CD4-positive, alpha-beta T cell treated with Interleukin-17A for 4 hours (primary cell): ENCODE measurements at places on chromosomes 4 and X.

DNA sequence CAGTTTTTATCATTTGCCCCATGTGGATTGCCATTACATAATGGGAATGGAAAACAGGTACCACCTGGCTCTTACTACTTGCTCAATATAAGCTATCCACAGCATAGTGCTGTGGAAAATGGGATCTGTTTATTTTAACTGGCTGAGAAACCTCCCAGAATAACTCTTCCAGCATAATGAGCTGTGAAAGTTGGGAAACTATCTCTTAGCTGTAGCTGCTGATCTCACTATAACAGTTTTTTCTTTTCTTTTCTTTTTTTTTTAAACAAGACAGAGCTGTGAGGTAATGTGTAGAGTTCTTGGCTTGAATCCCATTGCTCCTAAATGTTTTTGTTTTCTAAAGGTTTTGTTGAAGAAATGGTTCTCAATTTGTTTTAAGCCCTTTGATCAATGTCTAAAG, 988.3 kb downstream of the PCDH19 start:
- DNase-seq: no peak

- no peak for DNase-seq
These were observed 52.2 kb downstream of the SMIM20 start for GRCh38 chr4:25966171-25966570.

DNA sequence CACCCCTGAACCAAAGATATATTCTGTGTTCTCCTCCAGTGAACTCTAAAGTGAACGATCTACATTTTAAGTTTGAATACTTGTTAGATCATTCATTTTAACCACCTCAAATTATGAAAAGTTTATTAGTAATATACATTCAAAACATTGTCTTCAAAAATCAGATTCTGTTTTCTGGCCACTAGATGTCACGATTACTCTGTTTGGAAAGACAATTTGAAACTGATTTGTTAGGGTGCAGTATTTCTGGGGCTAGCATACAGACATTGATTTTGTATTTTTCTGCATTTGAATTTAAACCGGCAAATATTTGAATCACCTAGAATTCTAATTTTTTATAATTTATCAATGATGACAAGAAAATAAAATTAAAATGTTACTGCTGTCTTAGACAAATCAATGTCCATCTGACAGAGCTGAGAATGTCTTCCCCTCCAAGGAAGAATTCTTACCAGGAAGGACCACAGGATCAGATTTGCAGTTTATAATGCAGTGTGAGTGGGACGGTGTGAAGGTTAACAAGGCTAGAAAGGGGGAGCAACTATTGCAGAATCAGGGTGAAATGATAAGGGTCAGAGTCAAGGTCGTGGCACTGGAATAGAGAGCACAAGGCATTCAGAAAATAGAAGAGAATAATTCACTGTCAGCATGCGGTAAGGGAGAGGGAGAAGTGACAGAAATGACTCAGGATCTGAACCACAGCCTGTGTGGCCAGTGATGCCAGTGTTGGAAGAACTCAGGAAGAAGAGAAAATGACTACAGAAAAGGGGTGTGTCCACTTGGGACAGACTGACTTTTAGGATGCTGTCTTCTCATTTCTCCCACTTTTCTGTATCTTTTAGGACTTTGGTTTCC, 91.6 kb downstream of the ANXA10 start:
- DNase-seq: no peak

DNA sequence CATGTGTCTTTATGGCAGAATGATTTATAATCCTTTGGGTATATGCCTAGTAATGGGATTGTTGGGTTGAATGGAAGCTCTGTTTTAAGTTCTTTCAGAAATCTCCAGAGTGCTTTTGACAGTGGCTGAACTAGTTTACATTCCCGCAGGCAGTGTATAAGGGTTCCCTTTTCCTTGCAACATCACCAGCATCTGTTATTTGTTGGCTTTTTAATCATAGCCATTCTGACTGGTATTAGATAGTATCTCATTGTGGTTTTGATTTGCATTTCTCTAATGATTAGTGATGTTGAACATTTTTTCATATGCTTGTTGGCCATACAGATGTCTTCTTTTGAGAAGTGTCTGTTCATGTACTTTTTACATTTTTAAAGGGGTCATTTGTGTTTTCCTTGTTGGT, 129.8 kb downstream of the TBCK start:
- DNase-seq: no peak

GRCh38 chr4:26782830-26783202, 77.8 kb upstream of the STIM2 start:
- DNase-seq: no peak

GRCh38 chr4:109166126-109166525, 136.3 kb downstream of the COL25A1 start:
- no peak for DNase-seq

DNA sequence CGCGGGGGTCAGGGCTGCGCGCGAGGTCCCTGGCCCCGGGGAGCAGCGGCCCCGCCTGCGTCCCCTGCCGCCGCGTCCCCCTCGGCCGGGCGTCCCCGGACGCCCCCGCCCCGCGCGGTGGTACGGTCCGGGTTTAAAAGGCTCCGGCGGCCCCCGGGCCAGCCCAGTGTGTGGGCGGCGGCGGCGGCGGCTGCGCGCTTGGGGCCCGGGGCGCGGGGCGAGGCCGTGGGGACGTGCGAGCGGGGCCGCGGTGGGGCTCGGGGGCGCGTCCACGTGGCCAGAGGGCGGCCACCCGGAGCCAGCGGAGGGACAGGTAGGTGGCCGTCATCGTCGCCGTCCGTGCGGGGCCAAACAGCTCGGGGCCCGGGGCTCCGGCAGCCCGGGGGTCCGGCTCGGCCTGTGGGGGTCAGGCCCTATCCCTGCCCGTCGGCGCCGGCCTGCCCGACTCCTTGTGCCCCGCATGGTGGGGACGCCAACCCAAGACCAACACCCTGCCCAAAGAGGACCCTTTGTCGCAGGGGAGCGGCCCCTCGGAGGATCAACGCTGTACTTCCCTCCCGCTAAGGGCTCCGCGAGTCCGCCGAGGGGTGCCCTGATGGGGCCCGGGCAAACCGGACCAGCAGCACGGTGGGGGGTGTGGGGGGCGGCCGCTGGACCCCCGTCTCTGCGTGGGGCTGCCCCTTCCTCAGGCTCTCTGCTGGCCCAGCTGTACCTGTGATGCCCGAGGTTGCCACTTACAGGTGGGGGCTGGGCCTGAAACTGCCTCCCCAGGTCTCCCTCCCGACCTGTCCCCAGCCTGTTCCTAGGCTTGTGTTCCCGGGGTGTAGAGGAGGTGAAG, at the start of gene PLXNA3:
TSS of gene PLXNA3 (plus strand) at position 166 of the 838 bp plus-strand sequence. CDS start 1,903 bp downstream, outside the sequence.
- DNase-seq: peak; percentile 76

DNA sequence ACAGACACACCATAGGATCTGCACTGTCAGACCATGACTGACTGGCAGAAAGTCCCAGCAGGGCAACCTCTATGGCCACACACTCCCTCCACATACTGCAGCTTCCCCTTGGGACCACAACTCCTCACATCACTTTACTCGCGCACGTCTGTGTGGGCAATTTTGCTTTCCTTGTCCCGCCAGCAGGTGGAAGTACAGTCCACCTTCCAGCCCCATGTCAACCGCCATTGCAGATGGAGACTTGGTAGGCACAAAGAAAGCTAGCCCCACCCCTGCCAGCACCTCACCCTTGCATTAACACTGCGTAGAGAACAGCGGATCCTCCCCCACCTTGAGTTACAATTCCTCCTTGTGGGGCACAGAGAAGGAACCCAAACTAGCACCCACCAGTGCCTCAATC, 74.4 kb upstream of the NAP1L2 start:
- no peak for DNase-seq

DNA sequence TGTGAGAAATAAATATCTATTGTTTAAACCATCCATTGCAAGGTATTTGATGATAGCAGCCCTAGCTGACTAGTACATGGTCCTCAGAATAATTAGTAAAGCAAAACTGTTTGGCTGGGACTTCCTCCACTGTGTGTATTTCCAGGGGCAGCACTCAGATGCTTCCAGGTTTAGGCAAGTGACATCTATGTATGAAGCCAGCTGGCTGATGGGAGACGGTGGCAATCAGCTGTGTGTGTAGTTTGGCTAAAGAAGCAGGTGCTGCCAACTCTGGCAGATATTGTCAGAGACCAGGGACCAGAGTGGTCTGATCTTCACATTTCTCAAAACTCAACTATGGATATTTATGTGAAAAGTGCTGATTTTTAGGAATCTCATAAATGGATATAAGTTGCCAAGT, 19.1 kb downstream of the HS3ST1 start:
- DNase-seq: no peak

GRCh38 chrX:54181202-54181953, 1.7 kb downstream of the FAM120C start:
- DNase-seq: no peak

- peak; percentile 29 for DNase-seq
These were observed 276.5 kb upstream of the AGTR2 start for GRCh38 chrX:115894087-115894486.

GRCh38 chr4:41693629-41694028, 54.9 kb downstream of the PHOX2B start:
- DNase-seq: no peak

- DNase-seq: no peak
These were observed 15.7 kb upstream of the RNF128 start for GRCh38 chrX:106710771-106711170.

- no peak for DNase-seq
These were observed 1579.3 kb downstream of the C4orf33 start for GRCh38 chr4:130675266-130675665.

DNA sequence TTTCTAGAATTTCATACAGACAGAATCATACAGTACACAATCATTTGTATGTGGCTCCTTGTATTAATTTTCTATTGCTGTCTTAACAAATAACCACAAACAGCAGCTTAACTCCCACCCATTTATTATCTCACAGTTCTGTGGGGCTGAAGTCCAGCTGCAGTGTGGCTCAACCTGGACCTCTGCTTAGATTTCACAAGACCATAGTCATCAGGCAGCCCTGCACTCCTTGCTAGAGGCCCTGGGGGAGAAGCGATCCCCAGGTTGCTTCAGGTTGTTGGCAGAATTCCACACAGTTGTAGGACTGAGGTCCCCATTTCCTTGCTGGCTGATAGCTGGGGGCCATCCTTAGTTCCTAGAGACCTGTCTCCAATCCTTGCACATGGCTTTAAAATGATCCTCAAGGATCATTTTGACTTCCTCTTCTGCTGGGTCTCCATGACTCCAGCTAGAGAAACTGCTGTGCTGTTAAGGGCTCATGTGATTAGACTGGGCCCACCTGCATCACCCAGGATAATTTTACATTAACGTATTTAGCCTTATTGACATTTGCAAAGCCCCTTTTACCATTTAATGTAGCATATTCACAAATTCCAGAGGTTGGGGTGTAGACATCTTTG, 60.9 kb upstream of the SMAD1 start:
- DNase-seq: no peak

DNA sequence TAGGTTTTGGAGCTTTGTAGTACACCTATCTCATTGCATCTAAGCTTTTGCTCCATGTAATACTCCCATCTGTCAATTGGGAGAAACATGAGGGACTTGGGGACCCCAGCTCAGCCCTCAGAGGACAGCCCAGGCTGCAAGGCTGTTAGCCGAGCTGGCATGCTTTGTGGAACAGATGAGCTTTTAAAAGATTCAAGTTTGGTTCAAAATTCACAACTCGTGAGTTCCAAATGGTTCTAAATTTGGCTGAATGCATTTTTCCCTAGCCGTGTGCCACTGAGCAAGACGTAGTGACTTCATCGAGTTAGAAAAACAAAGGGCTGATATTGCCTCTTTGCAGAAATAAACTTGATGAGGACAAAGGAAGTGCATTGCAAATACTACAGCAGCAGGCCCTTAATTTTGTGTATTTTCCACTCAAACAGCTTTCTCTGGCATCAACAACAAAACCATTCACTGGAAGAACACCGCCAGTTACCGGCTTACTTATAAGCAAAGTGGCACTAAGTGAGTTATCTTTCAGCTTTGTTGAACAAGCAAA, 165.0 kb upstream of the HS3ST1 start:
- no peak for DNase-seq

DNA sequence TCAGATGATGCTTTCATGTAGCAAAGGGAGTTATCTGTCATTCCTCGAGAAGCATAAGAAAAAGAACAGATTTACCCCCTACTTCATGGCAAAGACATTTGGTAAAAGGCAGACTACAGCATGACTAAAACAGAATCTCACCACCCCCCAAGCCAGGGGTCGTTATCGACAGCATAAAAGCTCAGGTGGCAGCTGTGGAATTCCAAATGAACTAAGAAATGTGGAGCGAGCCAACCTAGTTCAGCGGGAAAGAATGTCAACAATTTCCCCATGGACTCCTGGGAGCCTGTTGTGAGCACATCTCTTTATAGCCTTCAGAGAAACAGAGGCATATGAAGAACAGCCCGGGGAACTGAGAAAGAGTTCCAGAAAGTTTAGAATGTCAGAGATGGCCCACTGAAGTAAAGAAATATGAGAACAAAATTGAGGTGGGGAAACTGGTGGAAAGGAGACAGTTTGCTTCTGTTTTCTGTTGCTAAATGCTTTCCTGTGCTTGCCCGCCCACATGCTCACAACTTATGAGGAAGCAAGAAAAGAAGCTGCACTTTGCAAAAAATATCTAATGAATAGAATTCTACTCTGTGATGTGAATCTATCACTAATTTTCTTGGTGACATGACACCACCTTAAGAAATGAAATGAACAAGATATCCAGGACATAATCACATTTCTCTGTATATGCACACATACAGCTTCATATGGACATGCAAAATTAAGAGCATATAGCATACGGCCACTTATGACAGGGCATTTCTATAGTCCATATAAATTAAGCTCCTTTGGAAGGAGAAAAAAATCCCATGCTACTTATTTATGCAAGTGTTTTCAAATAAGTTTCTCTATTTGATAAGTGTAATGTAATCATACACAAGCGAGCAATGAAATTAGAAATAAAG, 135.3 kb upstream of the MID1 start:
- DNase-seq: no peak

- peak; percentile 86 for DNase-seq
These were observed 50.8 kb downstream of the PRPS1 start for GRCh38 chrX:107678957-107679740.

DNA sequence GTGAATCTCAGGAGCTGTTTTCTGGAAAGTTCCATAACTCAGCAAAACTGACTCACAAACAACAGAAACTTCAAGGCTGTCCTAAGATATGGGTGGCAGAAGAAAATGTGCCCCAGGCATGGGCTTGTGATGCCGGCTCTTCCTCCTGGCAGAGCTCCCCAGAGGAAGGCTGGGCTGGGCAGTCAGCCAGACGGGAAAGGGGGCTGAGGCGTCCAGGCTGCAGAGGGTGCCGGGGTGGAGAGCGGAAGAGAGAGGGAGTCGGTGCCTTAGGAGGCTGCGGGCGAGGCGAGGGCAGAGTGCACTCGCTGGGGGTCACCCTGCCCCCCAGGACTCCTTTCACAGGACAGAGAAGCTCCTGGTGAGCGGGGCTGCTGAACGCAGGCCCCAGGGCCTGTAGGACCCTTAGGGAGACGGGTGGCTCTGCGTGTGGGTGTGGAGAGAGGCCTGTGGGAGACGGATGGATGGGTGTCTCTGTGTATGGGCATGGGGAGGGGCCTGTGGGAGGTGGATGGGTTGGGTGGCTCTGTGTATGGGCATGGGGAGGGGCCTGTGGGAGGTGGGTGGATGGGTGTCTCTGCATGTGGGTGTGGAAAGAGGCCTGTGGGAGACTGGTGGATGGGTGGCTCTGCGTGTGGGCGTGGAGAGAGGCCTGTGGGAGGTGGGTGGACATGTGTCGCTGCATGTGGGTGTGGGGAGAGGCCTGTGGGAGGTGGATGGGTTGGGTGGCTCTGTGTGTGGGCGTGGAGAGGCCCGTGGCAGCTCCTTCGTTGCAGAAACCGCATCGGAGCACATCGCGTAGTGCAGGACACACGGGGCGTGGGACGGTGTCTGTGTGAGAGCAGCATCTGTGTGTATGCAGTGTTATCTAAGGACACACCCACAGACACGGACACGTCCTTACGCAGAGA, 15.9 kb downstream of the PCGF3 start:
- DNase-seq: no peak

GRCh38 chr4:98503676-98504075, 154.7 kb downstream of the TSPAN5 start:
- DNase-seq: no peak

- no peak for DNase-seq
These were observed 727.2 kb downstream of the C4orf33 start for GRCh38 chr4:129823105-129823504.
